ENCODE measurements at places on chromosomes 6 and 20.
A peak's percentile ranks its signal among the peaks of the same experiment; 100 is the strongest.

DNA sequence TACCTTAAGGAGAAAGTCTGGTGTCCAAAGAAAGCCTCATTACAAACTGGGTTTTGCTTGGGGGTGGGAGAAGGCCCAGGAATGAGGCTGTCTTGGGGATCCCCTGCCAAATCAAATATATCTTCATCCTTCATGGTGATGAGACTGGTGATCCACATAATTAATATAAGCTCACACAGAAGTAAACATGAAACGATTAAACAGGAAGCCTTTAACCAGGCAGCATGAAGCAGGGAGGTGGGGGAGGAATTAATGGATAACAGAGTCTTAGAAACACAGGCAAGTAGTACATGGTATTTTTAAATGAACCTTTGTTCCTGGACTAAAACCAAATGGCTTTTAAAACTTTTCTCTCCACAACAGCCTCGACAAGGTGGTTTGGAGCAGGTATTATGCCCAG, 437.5 kb downstream of the TFAP2A start:
- DNase-seq, result no peak

- no peak for DNase-seq
Observed at GRCh38 chr20:48626226-48626937, 201.4 kb downstream of the PREX1 start.

DNA sequence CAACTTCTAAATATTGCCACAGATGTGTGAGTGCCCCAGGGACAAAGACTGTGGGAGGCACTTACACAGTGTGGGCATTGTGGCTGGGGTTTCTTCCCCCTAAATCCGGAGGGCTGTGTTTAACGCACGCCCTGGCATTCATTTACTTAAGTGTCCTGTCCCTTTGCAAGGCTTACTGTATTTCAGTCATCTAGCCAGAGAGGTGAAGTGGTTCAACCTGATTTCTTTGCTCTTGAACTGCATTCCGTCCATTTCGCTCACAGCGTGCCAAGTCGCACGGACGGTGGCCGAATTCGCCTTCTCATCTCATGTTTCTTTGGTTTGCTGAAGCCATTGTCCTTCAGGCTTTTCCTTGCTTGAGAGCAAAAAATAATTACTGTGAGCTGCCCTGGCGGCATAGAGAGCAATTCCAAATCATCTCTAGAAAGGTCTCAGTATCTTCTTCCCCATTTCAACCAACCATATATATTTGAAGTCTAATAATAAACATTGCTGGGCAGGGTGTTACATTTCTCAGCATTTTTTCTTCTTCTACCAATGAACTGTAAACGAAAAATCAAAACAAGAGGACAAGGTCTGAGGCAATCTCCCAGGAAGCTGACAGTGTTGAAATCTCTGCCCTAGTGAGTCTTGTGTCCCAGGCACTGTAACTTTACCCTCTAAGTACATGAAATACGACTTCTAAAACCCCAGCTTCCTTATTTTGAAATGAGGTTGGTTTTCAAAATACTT, 16.9 kb downstream of the SYTL3 start:
- DNase-seq, result no peak

- DNase-seq, result no peak
Observed at GRCh38 chr6:21478883-21479539, 114.5 kb upstream of the SOX4 start.

- DNase-seq, result no peak
Observed at GRCh38 chr6:12090714-12091113, 78.6 kb downstream of the HIVEP1 start.

DNA sequence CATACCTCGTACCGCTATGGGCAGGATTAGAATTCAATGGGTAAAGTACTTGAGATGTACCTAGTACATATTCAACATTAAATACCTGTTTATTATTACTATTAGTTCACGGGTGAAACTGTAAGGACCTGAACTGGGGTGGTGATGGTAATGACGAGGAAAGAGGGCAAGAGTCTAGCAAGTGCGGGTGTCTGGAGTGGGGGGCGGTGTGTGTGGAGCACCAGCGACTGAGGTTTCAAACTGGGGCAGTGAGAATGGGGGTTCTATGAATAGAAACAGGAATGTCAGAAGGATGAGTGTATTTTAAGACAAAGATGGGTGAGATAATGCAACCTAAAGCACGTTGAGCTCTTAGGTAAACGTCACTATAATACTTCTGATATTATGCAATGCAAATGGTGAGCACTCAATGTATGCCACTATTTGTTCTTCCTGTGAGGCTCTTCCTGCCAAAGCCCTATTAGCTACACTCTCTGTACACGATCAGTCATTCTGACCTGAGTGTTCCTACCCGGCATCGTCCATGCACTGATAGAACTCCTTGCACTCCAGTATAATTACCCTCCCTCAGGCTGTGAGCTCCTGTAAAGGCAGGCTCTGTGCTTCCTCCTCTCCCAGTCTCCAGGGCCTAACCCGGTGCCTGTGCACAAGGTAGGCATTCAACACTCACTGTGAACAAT, 55.0 kb downstream of the ALDH5A1 start:
- DNase-seq, result no peak

DNA sequence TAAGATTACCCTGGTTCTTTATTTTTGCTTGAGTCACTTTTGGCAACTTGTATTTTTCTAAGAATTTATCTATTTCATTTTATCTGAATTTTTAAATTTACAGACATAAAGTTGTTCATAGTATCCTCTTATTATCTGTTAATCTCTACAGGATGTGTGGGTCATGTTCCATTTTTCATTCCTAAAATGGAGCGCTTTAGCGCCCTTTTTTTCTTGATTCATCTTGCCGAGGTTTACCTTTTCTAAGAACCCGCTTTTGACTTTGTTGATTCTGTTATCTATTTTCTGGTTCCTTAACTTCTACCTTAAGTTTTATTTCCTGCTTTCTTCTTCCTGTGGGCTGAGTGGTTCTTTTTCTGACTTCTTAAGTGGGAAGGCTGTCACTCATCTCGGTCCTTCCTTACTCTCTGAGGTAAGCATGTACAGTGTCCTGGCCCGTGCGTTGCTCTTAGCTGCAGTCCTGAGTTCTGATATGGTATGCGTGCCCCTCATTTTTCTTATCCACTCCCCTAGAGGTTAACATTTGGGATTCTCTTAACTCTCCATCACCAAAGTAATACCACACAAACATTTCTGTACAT, 399.8 kb downstream of the CDC5L start:
- DNase-seq, result no peak

GRCh38 chr6:74320074-74320473, 624.1 kb downstream of the CD109 start:
- DNase-seq, result no peak

- no peak for DNase-seq
Observed at GRCh38 chr6:149033454-149033853, 284.1 kb upstream of the TAB2 start.

DNA sequence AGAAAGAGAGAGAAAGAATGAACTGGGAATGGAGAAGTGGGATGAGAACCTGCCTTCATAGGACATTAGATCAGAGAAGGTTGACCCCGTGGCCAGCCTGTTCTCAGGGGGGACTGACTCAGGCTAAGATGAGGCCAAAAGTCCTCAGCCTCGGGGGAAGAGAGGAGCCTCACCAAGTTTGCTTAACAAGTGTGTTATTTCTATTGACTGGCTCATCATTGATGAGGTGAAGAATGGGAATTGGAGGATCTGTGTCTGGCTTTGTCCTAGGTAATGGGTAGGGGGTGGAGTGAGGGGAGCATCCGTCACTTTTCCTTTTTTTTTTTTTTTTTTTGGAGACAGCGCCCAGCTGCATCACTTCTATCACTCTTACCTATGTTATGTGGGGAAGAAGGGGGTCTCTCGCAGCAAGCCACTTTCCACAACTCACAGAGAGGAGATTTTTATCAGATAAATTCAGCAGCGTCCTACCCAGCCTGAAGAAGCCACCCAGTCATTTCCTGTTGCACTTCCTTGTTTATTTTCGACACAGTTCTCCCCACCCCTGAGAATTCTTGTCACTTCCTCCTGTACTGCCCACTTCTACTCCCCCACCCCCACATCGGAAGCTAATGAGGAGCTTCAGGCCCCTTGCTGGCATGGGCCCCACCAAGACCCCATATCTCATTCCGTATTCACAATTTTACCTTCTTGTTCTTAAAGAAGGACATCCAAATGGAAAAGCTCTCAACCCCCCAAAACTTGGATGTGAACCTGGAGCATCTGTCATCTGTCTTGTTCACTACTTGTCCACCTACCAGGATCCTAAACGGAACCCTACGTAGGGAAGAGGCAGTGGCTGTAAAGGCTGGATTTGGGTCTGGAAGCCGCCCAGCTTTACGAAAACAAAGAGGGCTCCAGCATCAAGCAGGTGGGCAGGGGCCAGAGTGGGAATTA, 2.8 kb upstream of the RNASET2 start:
- DNase-seq, result no peak

DNA sequence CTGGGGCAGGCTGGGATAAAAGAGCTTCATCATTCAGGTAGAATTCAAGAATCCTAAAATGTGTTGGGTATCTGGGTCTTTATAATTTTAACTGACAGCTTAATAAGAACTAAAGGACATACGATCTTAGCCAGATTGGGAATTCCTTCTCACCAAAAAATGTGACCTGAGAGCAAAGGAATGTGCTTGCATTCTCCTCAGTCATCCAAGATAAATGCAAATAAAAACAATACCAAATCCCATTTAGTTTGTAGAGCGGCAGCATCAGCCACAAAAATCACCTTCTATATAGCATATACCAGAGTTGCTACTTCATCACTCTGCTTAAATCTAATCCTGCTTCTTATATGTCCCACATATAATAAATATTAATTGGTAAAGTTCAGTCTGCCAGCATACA, 16.9 kb downstream of the USP49 start:
- no peak for DNase-seq

GRCh38 chr6:163183806-163184205, 230.7 kb upstream of the QKI start:
- no peak for DNase-seq

GRCh38 chr6:106360989-106361430, 493 bp downstream of the CRYBG1 start:
- peak; percentile 7 for DNase-seq

- no peak for DNase-seq
Observed at GRCh38 chr6:25706314-25707014, 48.1 kb upstream of the SLC17A4 start.

DNA sequence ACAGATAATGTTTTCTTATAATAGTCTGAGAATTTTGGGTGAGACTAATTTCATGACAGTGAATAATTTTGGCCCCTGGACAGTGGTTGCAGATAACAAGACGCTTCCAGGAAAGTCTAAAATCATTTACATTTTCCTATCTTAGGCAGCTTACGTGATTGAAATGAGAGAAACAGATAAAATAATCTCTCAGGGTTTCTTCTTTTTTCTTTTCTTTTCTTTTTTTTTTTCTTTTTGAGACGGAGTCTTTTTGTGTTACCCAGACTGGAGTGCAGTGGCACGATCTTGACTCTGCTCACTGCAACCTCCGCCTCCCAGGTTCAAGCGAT, 4.2 kb upstream of the SERPINB1 start:
- no peak for DNase-seq

GRCh38 chr6:156862711-156863110, 85.5 kb downstream of the ARID1B start:
- DNase-seq, result no peak

GRCh38 chr6:56115715-56116114, 131.7 kb downstream of the COL21A1 start:
- DNase-seq, result no peak

GRCh38 chr6:36120539-36120938, 9.8 kb upstream of the MAPK13 start:
- no peak for DNase-seq

DNA sequence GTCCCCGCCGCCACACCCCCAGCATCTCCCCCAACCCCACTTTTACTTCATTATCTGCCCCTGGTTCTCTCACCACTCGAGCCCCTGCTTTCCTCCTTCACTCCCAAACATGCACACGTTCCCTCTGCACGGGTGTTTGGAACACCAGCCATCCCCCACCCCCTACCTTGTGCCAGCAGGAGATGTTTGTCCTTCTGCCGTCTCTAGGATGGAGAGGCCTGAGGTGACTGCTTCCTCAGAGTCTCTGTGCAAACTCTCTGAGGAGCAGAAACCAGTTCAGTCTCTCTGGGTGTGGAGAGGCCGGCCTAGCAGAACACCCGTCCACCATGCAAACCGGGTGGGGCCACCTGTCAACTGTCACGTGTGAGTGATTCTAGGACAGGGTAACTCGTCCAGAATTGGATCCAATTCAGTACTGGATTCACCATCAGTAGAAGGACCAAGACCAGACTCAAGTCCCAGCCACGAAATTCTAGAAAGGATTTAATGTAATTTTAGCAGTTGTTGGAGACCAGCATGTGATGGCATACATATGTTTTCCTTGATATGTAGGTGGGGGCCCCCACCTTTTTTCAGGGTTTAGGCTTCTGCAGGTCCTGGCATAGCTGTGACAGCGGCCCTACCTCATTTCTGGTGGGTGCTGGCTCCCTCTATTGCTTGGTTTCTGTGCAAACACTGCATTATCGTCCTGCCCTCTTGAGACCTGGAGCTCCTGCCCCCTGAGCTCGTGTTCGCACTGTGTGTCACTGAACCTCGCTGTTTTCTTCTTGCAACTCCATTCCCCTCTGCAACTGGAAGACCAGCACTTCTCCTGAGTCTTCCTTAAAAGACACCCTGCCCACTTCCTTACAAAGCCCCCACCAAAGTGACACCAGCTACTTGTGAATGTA, at the start of gene RAET1E:
RAET1E (minus strand) TSS at position 259 of the 890 bp plus-strand sequence. CDS start 7,212 bp downstream, outside the sequence.
- no peak for DNase-seq

- DNase-seq, result no peak
Observed at GRCh38 chr6:130932438-130932837, 105.2 kb downstream of the SMLR1 start.

- DNase-seq, result no peak
Observed at GRCh38 chr6:162251257-162251656, 476.3 kb downstream of the PRKN start.

DNA sequence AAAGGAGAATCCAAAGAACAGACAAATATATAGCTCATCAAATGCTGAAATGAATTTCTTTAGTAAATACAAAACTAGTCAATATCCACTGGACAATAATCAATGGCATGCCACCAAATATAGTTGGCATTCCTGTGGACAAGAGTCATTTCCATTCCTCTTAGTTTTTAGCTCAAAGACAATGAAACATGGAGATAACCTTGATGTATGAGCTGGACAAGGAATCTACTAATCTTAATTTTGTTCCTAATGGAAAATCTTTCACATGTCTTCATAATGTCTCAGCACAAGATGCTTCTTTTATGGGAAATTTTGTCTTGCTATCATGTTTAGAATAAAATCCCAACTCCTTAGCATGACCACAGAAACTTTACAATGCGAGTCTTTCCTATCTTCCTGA, 87.8 kb downstream of the PFDN4 start:
- no peak for DNase-seq

GRCh38 chr20:4470375-4470774, 251.3 kb upstream of the PRND start:
- DNase-seq, result no peak

DNA sequence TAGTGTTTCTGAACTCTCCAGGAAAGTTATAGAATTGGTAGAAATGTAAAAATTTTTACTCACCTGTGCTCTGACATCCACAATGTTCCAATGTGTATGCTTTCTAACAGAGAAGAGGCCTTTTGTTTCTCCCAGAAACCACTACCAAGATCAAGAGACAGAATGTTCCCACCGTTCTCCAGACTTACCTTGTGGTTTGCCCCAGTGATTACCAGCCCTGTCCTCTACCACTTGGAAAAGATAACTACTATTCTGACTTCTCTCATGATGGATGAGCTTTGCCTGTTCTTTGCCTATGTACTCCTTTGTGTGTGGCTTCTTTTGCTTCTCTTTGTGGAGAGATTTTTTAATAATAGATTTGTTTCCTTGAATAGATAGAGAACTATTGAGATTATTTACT, 173.0 kb upstream of the SCGN start:
- DNase-seq, result no peak

GRCh38 chr6:2695454-2696095, 55.1 kb downstream of the MYLK4 start:
- no peak for DNase-seq

Data from NCI-H2171 (cell line).